ENCODE measurements at places on chromosomes 3 and 15.
A peak's percentile ranks its signal among the peaks of the same experiment; 100 is the strongest.

DNA sequence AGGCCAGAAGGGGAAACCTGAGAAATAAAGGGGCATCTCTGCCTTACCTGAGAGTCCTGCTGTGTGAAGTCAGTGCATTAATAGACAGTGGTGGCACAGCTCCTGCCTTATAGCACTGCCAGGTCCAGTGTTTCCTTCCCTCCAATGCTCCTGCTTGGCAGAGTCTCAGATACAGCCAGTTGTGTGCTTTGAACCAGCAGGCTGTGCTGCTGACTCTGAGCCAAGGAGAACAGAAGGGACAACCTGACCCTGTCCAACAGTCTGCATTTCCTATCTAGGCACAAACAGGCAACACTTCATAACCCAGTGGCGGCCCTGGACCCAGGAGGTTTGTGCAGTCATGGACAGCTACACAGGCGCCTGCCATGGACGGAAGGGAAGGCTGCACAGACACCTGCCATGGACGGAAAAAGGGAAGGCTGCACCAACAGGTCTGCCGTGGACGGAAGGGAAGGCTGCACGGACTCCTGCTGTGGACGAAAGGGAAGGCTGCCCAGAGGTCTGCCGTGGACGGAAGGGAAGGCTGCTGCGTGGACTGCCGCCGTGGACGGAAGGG lies 33.9 kb upstream of the PLXNA1 start:
- no peak for DNase-seq

- DNase-seq = no peak
These were observed 282.8 kb upstream of the NECTIN3 start for GRCh38 chr3:110788794-110789193.

- DNase-seq = no peak
These were observed 396.5 kb downstream of the MECOM start for GRCh38 chr3:169266986-169267385.

DNA sequence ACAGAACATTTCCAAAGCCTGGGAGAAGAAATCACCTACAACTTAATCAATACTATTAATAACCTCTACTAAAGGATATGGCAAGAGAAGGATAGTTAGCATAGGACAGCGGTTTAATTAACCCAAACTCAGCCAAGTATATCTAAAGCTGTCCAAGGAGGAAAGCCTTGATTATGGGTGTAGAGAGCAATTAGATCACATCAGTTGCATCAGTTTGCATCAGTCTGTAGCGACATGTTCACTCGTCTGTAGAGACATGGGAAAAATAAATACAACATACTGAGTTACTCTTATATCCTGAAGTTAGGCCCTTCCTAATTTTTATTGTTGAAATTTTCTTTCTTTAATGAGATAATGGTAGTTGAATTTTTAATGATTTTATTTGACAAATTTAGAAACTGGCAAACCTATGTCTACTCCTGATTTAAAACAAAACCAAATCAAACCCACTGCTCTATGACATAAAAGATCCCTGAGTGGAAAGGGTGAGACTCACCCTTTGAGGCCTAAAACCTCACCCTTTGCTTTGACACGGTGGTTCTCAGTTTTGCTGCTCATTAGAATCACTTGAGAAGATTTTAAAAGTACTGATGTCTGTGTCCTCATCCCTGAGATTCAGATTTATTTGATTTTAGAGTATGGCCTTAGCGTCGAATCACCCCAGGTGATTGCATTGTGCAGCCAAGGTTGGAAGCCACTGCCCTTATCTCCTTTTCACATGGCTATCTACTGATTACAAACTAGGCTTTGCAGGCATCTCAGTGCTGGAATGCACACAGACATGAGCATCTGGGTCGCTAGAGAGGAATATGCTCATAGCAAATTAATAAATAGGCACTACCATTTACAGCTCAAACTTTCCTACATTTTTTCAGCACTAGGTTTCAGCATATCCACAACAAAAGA lies 2.8 kb upstream of the CLRN1 start:
- no peak for DNase-seq

- no peak for DNase-seq
These were observed 279.1 kb downstream of the FAM43A start for GRCh38 chr3:194964809-194965208.

GRCh38 chr15:69340243-69340900 lies 41.7 kb downstream of the PAQR5 start:
- DNase-seq = no peak

- DNase-seq = peak; percentile 68
These were observed 51.7 kb downstream of the SCN11A start for GRCh38 chr3:39000008-39000450.

DNA sequence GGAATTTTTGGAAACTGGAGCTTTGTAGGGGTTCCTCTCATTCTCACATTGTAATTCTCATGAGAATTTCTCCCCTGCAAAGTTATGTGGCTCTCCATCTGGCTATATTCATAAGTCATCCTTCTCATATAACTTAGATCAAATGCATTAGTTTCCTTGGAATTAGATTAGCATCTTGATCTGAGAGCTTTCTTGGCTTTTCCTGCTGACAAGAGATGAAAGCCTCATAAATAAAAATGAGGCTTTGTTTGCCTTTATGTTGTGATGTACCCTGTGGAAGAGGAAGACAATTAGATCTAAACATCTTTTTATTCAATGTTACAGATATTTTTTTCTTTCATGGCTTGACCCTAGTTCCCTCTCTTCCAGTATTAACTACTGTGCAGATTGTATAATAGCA lies 165.4 kb upstream of the ZPLD1 start:
- DNase-seq = no peak

- DNase-seq = no peak
These were observed 246.1 kb downstream of the TBL1XR1 start for GRCh38 chr3:176951144-176951543.
